ENCODE measurements at places on chromosomes 13 and 19.

GRCh38 chr19:19113040-19113626 lies 25.1 kb downstream of the TMEM161A start:
- peak; percentile 59 for DNase-seq

GRCh38 chr19:8938576-8938975 lies 71.6 kb downstream of the MUC16 start:
- DNase-seq = no peak

DNA sequence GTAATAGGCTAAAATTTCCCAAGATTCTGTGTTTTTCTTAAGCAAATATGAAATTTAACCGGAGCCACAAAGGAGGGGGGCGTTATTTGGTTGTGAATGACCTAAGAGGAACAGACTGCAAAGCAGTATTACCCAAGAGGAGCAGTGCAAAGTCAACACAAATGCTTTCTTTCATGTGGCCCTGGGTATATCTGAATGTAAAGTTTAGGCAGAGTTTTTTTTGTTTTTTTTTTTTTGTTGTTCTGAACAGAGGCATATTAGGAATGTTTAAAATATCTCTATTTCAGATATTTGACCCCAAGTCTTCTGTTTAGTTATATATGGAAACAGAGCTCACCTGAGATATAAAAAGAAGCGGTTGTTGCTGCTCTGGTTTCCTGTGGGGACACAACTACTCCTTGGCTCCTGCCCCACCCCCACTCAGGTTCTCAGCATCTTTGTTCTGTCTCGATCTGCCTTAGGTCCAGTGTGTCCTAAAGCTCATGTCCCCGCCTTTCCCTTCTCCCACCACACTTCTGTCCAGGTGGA lies 220.7 kb downstream of the RFC3 start:
- DNase-seq = no peak

DNA sequence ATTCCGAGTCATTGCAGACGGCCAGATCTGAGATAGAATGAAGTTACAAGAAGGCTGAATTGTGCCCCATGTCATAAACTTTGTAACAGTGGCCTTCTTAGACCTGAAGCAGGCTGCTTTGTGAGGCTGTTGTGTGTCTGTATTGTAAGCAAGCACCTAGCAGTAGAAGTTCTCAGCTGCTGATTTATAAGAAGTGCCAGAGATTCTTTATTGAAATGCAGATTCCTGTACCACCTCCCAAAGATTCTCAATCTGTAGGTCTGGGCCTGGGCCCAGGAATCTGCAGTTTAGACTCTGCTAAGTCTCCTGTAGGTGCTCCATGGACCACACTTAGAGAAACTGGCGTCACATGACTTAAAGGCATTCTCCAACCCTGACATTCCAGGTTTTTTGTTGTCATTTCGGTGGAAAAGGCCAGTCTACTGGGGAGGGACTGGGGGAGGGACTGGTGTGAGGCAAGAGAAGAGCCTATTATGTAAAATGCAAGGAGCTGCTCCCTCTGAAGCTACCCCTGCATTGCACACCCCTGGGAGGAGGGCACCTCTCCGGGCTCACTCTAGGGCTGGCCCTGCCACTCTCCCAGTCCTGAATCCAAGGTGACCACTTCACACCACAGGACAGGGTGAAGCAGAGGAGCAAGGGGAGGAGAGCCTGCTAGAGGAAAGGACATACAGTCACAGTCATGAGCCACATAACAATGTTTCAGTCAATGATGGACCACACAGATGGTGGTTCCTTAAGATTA lies 769 bp upstream of the TMEM272 start:
- no peak for DNase-seq

GRCh38 chr19:7429638-7430282 lies 59.1 kb downstream of the PEX11G start:
- no peak for DNase-seq

DNA sequence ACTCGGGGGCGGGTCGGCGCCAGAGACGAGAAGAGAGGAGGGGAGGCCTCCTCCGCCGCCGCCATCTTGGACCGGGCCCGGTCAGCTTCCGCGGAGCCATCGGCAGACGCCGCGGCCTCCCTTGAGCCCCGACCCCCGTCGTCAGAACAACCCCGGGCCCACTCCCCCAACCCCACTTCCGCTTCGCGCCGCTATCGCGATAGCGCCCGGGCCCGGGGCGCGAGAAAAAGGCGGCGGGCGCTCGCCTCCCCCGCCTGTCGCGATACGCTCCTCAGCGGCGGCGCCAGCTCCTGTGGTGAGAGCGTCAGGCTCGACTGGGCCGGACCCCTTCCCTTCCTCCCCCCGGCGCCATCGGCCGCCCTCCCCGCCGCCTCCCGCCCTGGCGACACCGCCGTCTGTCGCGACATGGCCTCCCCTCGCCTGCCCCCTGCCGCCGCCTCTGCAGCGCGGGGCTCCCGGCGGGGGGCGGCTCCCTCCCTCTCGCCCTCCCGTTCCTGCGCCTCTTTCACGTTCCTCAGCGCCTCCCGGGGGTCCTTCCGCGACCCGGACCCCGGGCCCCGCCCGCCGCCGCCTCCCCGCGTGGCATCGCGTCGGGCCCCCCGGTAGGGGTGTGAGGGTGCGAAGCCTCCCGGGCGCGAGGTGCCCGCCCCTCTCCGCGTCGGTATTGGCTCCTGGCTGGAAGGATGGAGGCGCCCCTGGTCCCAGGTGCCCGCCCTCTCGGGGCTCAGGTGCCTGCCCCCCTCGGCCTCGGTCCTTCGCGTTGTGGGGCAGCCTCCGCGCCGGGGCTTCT lies at the start of gene CNOT3:
Gene CNOT3, plus strand, starts transcription at position 64 of the 790 bp plus-strand sequence. CDS start 5,217 bp downstream, outside the sequence.
- peak; percentile 49 for DNase-seq

DNA sequence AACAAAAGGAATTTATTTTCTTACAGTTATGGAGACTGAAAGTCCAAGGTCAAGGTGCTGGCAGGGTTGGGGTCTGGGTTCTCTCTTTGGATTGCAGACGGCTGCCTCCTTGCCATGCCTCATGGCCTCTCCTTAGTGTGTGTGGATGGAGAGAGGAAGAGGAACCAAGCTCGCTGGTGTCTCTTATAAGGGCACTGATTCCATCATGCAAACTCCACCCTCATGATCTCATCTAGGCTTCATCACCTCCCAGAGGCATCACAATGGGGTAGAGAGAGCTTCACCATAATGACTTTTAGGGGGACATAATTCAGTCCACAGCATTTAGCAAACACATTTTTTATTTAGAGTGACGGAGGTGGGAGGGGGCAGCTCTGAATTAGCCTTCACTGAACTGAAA lies 104.9 kb upstream of the ABCC4 start:
- no peak for DNase-seq

DNA sequence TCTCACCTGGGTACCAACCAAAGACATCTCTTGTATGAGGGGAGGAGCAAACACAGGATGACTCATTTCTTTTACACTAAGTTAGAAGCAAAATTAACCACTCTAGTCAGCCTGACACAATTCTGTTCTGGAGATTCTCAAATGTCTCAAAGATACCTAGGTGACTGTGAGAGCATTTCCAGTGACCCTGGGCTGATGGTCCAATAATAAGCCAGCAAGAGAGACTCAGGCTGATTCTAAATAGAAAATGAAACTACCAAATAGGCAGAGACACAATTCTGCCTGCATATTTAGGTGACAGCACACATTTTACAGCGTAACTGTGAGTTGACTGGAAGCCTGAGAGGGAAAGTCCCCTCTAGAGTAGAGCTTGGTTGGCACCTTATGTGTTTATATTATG lies 16.3 kb downstream of the ZNF91 start:
- DNase-seq = no peak

GRCh38 chr19:40571005-40571318 lies 5.7 kb upstream of the SHKBP1 start:
- DNase-seq = no peak

DNA sequence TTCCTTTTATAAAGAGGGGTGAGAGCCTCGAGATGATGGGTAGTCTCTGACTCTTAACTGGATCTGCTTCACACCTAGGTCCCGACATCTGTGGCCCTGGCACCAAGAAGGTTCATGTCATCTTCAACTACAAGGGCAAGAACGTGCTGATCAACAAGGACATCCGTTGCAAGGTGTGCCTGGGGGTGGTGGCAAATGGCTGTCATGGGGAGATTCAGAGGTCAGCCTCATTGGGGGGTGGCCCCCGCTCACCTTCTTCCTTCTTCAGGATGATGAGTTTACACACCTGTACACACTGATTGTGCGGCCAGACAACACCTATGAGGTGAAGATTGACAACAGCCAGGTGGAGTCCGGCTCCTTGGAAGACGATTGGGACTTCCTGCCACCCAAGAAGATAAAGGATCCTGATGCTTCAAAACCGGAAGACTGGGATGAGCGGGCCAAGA lies 1.6 kb downstream of the CALR start:
- no peak for DNase-seq

GRCh38 chr13:97125810-97126738 lies 96.1 kb upstream of the MBNL2 start:
- DNase-seq = peak; percentile 31

GRCh38 chr13:53167561-53167960 lies 138.9 kb downstream of the OLFM4 start:
- DNase-seq = no peak

- DNase-seq = no peak
These were observed 25.3 kb downstream of the ELAVL1 start for GRCh38 chr19:7980168-7980567.
